IMR-90 (cell line): ENCODE measurements at places on chromosomes 4 and X. TPM values are rescaled to one million over a fixed set of nuclear protein-coding genes. Genes with fewer than 3 reads are reported as not detected.

DNA sequence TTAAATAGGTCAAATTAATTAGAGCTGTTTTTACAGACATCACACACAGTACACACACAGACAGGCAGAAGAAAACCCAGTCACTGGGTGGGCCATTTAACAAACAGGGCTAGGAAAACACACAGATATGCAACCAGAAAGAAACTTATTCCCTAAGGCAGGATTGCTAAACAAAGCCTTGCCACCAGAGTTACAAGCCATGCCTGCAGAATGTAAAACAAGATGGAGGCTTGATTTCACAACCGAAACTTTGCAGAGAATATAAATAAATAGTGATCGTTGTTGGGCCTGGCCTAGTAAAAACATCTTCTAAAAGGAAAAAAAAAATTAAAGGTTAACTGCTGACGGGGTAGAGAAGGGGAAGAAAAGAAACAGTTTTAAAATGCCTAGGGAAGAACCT lies 212.3 kb downstream of the NAP1L3 start:
- DNase-seq = no peak

- DNase-seq = no peak
Observed at GRCh38 chr4:36709991-36710390, 428.6 kb downstream of the DTHD1 start.

Gene PCYT1B
- 0.09 and 0.10 TPM in 2 replicates for polyA plus RNA-seq

Gene S100P
- not detected in 2 replicates for polyA plus RNA-seq

DNA sequence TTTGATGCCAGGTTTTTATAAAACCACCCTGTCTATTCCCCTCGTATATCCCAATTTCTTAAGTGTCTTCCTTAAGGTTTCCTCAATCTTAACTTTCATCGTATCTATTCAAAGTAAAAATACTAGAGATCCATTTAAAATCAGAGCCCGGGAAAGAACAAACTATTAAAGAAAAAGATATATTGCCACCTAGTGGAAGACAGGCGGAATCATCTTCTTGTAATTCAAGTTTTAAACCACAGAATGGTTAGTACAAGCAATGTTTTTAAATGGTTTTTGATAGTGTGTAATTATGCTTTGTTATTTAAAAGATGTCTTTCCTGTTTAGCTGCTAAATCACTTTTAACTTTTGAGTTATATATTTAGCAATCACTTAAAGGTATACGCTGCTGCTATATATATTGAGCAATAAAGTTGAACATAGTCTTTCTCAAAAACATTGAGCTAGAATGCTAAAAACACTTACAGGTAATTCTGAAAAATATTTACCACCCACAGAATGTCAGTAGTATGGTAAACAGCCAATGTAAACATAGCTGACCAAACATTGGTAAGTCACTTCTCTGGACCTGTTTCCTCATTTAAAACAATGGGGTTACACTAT lies 18.2 kb downstream of the PRDM8 start:
- peak; percentile 64 for DNase-seq

Gene GPC4
- 1.1 and 1.6 TPM in 2 replicates for polyA plus RNA-seq

- no peak for DNase-seq
Observed at GRCh38 chrX:125628435-125628834, 308.8 kb downstream of the TEX13C start.

- DNase-seq = peak; percentile 44
Observed at GRCh38 chrX:134636851-134637250, 21.4 kb downstream of the PLAC1 start.

DNA sequence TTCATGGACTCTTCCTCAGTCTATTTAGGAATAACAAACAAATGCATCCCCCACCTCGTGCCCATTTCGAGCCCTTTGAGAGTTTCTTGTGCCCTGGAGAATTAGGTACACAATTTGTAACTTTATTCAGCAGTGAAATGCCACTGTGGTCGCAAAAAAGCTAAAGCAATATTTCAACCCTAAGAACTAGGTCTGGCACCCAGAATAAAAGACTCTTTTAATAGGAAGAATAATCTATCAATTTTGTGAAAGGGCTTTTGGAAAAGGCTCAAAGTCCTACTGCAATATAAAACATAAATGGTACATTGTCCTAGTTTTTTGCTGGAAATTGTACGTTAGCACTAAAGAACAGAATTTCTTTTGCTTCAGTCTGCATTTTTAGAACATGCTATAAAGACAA lies 304.6 kb upstream of the TENM3 start:
- DNase-seq = no peak

DNA sequence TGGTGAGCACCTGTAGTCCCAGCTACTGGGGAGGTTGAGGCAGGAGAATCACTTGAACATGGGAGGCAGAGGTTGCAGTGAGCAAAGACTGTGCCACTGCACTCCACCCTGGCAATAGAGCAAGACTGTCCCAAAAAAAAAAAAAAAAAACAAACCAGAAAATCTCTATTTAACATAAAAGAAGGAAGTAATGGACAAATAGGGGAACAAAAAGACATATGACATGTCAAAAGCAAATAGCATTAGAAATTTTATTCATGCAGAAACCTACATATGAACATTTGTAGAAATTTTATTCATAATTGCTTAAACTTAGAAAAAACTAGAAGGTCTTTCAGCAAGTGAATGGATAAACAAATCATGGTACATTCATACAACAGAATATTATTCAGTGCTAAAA lies 97.1 kb upstream of the SH3RF1 start:
- no peak for DNase-seq

DNA sequence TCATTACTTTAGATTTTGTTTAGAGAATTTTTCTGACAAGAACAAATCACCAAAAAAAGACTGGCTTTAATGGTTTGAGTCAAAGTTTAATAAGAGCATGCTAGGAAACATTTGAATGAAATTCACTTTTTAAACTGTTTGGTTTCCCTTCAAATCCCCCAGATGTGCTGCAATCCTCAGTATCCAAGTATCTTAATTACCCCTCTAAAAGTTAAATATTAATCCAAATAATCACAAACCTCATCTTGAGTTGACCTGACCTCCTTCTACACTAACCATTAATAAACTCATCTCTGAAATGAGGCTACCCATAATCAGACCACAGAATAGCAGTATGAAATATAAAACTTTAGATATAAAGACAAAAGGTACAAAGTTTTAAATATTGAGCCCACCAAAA lies 10.1 kb downstream of the DHX15 start:
- DNase-seq = no peak

Gene KCND1
- polyA plus RNA-seq = 1.8 and 1.9 TPM in 2 replicates

DNA sequence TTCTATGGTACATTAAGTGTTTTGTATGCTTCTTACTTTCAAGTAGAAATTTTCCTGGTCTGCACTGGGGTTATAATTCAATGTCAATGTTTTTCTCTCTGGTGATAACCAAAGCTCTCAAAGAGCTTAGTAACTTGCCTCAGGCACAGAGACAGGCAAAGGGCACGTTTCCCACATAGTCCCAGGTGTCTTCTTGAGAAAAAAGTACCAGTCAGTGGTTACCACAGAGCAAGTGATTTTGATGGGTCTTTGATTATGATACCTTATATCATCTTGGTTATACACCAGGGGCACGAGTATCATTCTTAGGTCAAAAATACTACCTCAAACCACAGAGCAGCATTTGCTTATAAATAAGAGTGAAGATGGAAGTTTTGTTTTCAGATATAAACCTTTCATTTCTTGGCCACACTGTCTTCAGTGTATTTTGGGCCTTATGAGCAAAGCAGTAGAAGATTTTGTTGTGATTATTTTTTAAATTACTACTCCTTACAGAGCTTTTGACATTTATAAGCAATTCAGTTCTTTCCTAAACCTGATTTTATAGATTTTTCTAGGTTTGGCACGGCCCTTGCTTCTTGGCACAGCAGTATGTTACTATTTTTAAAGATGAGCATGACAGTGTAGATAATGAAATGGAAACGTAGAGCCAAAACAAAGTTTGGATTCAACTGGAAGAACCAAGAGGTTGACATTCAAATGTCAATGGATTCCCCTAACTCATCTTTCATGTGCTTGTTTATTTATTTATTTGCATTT lies 85.3 kb upstream of the TLL1 start:
- no peak for DNase-seq

DNA sequence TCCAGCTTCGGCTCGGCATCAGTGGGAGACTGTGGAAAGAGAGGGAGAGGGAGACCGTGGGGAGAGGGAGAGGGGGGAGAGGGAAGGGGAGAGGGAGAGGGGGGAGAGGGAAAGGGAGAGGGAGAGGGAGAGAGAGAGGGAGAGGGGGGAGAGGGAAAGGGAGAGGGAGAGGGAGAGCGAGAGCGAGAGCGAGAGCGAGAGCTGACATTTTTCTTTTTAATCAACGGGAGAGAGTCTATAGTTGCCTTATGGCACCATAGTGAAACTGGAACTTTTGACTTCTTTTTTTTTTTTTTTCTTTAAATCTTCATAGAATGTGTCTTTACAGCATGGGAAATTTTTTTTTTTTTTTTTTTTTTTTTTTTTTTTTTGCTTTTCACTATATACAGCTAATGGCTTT lies 94.7 kb upstream of the NUDT6 start:
- DNase-seq = no peak

- no peak for DNase-seq
Observed at GRCh38 chr4:18180892-18181291, 159.3 kb upstream of the LCORL start.

Gene SSX4B
- not detected in 2 replicates for polyA plus RNA-seq

DNA sequence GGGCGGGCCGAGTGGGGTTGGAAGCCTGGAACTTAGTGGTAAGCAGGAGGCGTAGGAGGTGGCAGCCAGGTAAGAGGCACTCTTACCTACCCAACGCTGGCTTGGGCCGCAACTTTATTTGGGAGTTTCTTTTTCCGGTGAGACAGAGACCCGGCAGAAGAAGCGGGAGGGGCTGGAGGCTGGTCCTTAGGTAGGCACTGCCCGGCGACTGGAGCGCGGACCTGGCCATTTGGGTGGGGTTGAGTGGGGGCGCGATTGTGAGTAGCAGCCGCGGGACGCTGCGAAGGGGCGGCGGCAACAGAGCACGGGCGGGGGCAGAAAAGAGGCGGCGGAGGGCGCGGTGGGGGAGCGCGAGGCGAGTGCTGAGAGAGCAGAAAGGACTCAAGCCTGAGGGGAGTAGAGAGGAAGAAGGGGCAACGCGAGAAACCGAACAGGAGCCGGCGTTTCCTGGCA lies 334 bp upstream of the POU4F2 start:
- no peak for DNase-seq

- no peak for DNase-seq
Observed at GRCh38 chr4:120266602-120267001, 200.0 kb upstream of the MAD2L1 start.

DNA sequence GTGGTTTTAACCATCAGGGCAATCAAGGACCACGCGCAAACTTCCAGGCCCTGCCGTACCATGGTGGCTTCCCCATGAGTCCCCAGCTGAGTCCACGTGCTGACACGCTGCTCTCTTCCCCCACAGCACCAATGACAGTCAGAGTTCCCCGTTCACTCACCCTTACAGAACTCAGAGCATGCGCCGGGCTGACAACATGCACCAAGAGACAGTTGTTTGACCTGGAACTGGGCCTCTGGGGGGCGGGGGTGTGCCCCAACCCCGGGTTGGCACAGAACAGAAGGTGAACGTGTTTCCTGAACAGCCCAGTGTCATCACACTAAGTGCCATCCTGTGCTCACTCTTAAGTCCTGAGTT lies 29.4 kb downstream of the IRF2 start:
- DNase-seq = no peak

DNA sequence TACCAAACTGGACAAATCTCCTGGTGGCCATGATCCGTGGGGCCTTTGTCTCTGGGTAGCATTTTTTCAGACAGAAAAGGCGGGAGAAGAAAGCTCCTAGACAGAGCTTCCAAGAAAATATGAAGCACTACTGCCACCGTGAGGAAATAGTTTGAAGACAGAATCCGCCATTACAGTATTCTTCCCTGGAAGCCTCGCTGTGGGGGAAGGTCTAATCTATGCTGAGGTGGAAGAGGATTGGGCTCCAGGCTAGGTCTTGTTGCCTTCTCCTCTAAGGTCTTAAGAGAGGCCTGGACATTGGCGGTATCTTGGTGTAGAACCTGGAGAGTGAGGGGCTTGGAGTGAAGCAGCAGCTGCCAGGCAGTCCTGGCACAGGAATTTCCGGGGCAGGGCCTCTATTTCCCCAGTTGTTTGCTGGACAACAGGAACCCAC lies 218.9 kb downstream of the OR13H1 start:
- DNase-seq = peak; percentile 77

Gene HHIP
- 7.8 and 9.6 TPM in 2 replicates for polyA plus RNA-seq

GRCh38 chr4:156642161-156642560 lies 329.4 kb downstream of the PDGFC start:
- no peak for DNase-seq

- DNase-seq = no peak
Observed at GRCh38 chr4:18627447-18628005, 606.0 kb upstream of the LCORL start.

DNA sequence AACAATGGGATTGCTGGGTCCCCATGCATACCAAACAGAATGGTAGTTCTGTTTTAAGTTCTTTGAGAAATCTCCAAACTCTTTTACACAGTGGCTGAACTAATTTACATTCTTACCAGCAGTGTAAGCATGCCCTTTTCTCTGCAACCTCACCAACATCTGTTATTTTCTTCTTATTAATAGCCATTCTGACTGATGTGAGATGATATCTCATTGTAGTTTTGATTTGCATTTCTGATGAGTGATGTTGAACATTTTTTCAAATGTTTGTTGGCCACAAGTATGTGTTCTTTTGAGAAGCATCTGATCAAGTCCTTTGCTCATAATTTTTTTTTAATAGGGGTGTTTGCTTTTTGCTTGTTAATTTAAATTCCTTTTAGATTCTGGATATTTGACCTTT lies 41.2 kb upstream of the ZMAT1 start:
- DNase-seq = no peak

- no peak for DNase-seq
Observed at GRCh38 chr4:105149771-105150170, 3.1 kb downstream of the TET2 start.

GRCh38 chr4:37981844-37982720 lies 21.9 kb downstream of the PTTG2 start:
- DNase-seq = peak; percentile 18

DNA sequence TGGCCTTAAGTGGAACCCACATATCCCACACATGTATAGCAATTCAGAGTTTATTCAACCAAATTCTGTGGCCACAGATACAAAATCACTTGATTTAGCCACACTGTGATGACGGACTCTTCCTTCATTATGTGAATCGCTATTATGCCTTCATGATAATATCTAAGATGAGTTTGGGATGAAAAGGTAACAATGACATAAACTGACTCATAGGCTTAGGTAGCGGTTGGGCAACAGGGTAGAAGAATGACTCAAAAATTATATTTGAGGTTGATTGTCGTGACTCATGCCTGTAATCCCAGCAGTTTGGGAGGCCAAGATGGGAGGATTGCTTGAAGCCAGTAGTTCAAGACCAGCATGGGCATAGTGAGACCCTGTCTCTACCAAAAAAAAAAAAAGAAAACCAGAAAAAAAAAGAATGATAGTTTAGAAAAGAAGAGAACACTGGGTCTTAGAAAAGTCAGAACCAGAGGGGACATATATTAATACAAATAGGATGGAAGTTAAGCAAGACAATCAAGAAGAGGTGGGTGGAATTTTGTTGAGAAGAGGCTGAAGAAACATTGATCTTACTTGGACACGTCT lies 70.4 kb upstream of the USP9X start:
- DNase-seq = peak; percentile 45
